NCI-H69 (cell line): ENCODE measurements at places on chromosomes 2 and 18.

GRCh38 chr18:79525556-79526467, 130.1 kb downstream of the NFATC1 start:
- peak; percentile 77 for DNase-seq

GRCh38 chr2:168064011-168064998, 183.1 kb downstream of the STK39 start:
- DNase-seq = peak; percentile 90

DNA sequence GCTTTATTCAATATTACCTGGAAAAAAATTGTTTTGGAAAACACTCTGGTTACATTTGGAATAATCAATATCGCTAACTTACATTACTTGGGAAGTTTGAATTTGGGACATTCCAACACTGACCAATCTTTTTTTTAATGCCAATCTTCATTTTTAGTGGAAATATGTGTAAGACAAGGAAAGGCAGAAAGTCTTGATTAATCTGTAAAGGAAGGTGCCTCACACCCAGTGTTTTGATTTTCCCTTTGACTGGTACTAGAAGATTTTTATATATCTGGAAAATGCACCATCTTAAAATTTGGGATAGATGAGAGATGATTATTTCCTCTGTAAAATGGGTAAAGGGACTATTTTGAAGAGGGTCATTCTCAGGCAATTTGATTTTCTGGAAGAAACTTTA, 879.2 kb upstream of the ZEB2 start:
- DNase-seq = no peak

GRCh38 chr18:45657357-45658335, 42.4 kb downstream of the SLC14A2 start:
- DNase-seq = no peak

GRCh38 chr2:148616662-148617061, 27.9 kb upstream of the EPC2 start:
- no peak for DNase-seq

DNA sequence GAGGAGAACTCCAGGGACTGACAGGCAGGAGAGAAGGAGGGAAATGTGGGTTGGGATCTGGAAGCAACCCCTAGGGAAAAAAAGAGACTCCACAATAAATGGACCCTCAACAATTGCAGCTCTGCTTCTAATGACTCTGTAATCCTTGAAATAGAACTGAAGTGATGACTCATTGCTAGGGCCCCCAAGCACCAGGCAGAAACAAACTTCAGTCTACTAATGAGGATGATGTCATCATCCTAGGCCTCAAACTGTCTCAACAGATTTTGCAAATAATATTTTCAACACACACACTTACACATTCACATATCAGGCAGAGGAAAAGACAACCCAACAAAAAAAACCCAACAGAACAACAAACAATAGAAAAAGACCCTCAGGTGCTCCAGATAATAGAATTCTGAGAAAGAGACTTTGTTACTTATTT, 143.3 kb downstream of the HDAC4 start:
- peak; percentile 46 for DNase-seq

DNA sequence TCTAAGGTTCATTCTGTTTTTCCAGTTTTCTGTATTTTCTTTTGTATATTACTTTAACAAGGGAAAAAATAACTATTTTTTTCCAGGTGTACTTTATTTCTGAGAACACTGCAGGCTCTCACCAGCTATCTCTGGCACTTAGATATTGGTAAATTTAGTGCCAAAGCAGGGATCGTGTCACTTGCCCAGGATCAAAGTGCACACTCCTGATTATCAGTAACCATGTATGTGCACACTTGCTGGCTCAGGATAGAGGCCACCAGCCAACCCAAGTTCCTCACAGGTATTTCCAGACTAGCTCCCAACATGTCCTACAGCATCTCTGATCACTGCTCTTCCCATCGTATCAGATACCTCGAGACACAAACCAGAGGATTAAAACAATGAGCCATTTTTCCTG, 5.8 kb upstream of the FZD5 start:
- DNase-seq = no peak

DNA sequence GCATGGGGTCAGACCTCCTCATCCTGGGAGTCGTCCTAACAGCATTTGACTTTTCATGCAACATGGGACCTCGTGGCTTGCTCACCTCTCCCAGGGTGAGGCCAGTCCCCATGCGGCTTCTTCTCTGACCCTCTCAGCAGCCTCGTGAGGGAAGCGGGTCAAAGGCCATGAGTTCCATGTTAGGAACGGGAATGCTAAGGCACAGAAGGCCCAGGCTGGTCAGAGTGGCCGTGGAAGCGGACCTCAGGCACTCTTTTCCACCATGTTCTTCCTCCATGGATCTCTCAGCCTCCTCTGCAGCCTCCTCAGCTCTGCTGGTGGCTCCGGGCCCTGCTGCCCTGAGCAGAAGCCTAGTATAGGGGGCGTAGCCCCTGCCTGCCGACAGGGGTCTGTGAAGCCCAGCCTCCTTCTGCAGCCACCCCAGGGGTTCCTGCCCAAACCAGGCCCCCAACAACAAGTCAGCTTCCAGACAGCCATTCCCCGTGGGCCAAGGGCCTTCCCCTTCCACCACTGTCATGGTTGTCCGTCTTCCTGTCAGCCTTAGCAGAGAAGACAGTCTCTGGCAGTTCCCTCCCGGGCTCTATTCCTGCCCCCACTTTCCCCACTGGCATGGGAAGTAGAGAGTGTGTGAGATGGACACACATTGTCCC, 60.0 kb upstream of the OTOF start:
- DNase-seq = no peak

- DNase-seq = peak; percentile 9
These were observed 2.3 kb upstream of the VSNL1 start for GRCh38 chr2:17538022-17538843.

GRCh38 chr2:224850081-224850480, 133.9 kb upstream of the CCDC195 start:
- no peak for DNase-seq

DNA sequence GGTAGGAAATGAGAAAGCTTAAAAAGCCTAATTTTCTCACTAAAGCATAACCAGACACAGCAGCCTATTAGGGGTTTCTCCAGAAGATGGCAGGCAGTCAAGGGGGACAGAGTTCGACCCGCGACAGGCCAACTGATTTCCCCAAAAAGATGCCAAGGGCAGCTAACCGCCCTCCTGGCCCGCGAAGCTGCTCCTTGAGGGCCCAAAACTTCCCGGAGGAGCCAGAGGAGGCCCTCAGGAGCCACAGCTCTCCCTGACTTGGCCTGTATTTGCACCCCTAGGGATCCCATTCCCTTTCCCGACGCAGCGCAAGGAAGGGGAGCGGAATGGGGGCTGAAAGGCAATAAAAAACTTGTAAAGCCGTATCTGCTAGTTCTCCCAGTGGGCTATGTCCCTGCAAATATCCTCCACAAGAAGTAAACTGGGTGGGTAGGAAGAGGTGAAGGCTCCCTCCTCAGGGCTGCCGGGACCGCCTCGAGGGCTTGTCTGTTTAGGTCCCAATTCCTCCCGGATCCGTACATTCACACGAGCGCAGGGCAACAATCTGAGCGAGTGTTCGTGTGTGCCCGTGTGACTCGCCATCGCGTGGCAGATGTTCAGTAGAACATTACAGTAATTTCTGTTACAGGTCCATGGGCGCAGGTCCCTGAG, 756 bp upstream of the NAGK start:
- peak; percentile 49 for DNase-seq

DNA sequence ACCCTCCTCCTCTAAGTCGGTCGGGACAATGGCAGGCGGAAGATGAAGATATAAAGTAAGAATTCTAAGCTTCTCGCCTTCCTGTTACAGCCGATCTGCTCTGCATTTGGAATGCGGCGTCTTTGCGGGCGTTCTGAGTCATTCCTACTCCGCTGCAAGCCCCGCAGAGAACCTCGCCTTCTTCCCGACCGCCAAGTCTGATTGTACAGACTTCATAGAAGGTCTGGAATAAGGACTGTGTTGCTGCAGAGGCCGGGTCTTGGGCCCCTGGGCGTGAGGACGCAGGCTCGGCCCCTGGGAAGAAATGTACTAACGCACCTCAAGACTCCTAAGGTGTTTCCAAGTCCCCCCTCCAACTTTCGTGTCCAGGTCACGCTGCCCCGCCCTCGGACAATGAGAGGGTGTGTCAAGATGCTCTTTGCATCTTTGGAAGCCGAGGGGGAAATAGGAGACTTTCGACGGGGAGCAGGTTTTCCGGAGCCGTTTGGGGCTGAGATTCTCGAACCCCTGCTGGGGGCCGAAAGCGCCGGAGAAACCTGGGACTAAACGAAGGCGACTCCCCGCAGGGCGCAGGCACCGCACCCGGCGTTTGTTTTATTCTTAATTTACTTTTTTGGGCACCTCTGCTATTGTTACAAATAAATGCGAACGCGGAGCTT, 12.7 kb upstream of the PAX3 start:
- DNase-seq = no peak

DNA sequence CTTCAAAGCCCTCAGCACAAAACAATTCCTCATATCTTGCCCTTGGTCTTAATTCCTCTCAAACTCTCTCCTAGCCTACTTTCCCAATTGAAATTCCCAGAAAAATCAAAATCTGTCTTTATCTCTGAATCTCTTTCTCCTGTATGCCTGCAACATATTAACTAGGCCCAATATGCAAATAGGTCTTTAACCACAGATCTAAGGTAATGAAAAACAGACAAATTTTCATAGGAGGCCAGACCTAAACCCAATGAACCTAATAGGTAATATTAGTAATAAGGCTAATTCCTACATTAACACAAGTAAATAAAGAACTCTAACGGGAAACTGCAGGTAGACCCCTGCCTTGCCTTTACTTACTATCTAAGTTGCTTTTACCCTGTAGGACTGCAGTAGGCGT, 41.4 kb downstream of the WDR33 start:
- DNase-seq = no peak

DNA sequence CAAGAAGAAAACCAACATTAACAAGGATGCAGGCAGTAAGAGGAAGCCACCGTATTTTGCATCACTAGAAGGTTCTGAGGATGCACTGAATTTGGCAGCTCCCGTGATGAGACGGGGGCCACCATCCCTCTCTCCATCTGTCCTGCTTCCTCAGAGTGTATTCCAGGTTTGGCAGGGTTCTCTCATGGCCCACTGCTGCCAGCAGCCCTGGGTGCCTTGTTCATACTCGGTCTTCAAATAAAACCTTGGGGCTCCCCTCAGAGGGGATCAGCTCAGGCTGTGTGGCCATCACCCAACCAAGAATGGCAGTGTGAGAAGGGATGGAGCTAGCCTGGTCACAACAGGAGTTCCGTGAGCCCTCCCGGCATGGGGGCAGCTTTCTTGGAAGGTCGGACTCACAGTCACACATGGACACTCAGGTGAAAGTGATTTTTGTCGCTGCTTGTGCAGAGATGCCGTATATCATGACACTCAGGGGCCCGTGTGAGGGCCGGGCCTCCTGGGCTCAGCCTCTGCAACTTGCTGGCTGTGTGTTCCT, 12.8 kb upstream of the MBP start:
- no peak for DNase-seq

DNA sequence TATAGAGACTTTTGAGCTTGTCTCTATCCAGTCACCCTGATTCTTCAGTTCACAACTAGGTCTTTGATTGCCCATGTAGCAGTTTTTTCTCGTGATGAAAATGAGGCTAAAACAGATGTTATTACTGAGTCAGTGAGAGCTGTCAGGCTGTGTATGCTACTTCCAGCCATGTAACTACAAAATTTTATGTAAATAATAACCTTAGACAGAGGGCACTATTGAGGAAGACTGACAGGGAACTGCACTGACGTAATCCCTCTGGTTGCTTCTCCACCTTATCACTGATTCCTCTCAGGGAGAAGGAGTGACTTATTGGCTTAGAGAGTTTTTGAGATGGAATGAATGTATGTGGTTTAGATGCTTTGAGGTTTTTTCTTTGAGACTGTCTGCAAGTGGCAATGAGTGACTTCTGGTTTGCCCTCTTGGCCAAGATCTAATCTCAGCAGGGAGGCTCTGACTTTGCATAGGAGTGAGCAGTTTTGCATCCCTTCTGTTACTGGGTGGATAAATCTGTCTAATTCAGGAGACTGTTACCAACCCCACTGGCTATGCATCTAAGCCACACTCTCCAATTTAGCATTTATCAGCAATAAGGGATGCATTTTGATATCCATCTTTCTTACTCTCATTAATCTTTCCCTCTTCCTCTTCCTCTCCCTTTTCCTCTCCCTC, 555.2 kb upstream of the FANCL start:
- no peak for DNase-seq

GRCh38 chr2:151770995-151771394, 36.7 kb upstream of the NEB start:
- no peak for DNase-seq

DNA sequence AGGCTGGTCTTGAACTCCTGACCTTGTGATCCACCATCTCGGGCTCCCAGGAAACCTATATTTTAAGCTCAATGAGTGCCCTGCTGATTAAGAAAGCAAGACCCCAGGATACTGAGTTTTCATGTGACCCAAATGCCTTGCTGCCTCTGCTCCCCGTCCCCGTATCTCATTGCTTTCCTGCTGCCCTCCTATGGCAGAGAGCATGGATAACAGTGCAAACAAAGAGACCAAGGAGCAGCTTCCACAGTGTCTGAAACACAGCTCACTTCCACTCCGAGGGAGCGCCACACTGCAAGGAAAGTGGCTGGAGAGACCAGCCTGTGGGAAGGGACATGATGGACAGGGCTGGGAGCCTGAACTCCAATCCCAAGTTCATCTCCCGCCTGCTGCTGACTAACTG, 246.8 kb downstream of the TMEM182 start:
- no peak for DNase-seq

GRCh38 chr2:144267239-144267638, 252.7 kb downstream of the ZEB2 start:
- DNase-seq = no peak

DNA sequence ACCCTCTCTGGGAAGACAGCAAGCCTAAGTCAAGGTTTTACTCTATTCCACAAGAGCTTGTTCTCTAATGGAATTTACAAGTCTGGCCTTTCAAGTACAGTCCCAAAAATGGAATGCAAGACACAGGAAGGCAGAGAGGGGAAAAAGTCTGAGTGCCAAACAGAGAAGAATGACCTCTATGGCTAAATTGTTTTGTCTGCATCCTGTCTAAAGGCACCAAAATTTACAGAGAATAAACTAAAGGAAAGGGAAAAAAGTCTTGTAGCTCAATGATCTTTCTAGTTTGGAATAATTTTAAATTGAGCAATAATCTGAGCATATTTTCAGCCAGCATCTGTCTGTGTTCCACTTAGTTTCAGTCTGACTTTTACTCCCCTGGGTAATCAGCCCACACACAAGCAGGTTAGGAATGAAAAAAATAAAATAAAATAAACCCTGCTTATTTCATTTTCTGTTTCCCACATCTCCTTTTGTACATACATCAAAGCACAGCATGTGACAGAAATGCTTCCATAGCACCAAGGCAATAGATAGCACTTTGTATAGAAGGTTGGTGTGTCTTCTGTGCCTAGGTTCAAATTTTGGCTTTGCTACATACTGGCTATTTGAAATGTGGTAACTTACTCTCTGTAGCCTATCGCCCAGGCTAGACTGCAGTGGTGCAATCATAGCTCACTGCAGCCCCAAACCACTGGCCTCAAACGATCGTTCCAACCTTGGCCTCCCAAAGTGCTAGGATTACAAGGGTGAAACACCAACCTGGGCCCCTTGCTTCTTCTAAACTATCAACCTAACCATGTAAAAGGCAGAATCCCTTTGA, 105.1 kb downstream of the SLC8A1 start:
- DNase-seq = no peak

- no peak for DNase-seq
These were observed 5.3 kb downstream of the CD8A start for GRCh38 chr2:86785456-86785855.

- DNase-seq = no peak
These were observed 10.7 kb downstream of the TNS1 start for GRCh38 chr2:217992061-217992460.
